ENCODE measurements at places on chromosomes 7 and 10.

- DNase-seq: no peak
Observed at GRCh38 chr10:122135251-122136025, 135.7 kb upstream of the BTBD16 start.

DNA sequence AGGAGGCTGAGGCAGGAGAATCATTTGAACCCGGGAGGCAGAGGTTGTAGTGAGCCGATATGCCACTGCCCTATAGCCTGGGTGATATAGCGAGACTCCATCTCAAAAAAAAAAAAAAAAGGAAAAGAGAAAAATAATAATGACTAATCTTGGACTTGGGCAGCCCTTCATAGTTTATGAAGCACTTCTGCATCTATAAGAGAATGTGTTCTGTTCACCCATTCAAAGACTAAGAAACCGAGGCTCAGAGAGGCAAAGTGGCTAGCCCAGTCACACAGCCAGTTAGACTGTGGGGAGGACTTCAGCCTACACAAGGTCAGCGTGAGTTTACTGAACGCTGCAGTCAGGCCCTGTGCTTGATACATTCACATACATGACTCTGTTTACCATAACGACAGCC lies 46.9 kb downstream of the UNC5B start:
- DNase-seq: no peak

DNA sequence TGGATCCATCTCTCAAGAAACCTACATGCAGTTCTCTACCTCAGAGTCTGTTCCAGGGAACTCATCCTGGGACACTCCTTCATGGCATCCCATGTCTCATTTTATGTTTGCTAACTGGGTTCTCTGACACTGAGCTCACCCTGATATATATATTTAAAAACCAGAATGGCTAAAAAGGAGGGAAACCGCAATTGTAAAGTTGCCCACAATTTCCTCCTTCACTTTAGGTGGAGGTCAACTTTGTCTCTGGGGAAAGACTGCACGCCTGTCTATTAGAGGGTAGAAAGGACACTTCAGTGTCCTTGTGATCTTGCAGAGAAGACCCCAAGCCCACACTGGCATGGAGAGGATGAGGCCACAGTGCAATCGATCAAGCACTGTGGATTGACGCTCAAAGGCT lies 131.7 kb downstream of the TEX36 start:
- no peak for DNase-seq

GRCh38 chr10:14740684-14741247 lies 33.9 kb downstream of the FAM107B start:
- no peak for DNase-seq

DNA sequence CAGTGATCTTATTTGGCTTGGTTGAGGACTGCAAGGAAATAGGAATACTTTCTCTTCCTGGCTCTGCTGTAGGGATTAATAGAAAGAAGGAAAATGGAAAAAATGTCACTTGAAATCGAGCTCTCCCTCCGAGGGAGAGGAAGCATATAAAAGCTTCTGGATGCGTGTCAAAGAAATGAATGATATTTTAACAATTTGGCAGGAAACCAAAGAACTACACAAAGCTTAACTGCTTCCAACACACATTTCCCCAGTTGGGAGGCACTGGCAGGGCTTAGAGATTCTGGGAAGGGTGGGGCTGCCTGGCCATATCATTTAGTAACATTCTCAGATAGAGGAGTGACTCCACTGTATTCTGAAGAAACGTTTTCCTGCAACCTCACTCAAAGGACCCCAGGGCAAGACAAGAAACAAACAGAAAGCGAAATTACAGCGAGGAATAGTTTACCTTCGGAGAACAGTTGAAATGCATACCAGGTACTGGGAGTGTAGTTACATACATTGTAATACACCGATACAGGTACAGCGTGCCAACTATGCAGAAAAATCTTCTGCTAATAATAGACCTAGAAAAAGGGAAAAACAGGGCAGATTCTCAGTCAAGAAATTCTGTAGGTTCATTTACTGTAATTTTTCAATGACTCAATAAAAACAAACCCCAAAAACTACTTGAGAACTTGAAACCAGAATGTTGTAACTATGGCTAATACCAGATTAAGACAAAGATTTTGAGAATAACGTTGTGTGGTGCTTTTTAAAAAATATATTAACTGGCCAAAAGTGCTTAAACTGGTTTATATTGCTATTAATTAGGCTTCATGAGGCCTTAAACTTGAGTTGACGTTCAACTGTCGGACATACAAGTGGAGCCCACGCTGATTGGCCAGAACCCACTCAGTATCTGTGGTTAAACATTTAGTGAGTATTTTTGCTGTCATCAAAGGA lies 75.7 kb upstream of the ASAH2 start:
- no peak for DNase-seq

Measured in activated CD8-positive, alpha-beta T cell treated with anti-CD3 and anti-CD28 coated beads for 36 hours (primary cell).